ENCODE measurements at places on chromosomes 16 and 17.

- no peak for DNase-seq
Measured at GRCh38 chr17:78717431-78717980, 64.6 kb downstream of the CYTH1 start.

- DNase-seq, result no peak
Measured at GRCh38 chr17:78939615-78940014, 14.4 kb upstream of the TIMP2 start.

DNA sequence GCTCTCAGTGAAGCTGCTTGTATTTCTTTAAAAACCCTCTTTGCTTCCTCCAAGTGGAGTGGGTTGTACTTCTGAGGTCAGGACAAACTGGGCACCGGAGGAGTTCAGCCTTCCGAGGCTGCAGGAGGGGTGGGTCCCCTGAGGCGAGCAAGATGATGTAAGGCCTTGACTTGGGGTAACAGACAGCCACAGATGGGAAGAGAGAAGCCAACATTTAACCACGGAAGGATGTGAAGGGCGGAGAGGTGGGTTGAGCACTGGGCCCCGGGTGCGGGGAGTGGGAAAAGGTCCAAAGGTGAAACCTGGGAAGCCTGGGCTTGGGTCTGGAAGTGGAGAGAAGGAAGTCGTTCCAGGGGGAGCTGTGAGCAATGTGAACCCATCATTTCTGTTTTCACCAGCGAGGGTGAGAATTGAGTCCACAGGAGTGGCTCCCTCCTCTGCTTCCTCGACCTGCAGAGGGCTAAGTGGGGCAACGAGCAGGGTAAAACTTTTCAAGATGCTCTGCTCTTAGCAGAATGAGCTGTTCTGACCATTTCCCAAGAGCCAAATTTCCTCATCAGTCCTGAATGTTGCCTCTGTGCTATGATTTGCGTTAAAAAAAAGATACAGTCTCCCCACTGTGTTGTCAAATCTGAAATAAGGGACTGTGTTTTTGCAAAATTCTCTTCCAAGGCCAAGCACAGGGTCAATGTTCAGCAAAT lies 137.7 kb upstream of the CRHR1 start:
- no peak for DNase-seq

- DNase-seq, result no peak
Measured at GRCh38 chr16:50521246-50521900, 26.8 kb upstream of the NKD1 start.

DNA sequence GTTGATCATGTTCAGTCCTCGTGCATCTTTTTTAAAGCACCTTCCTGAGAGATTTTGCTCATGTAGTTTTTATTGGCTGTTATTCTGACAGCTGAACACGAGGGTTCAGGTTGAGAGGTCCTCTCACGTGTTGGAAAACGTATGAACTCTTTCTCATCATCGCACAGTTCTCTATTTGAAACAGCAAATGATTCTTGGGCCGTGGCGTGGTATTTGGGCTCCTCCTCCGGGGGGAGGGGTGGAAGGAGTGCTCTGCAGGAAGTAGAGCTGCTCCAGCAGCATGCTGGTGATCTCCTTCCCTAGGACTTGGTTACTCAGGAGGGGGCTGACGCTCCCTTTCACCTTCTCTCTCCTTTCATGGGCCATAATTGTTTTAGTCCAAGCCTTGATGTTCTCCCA lies 70.4 kb downstream of the KSR1 start:
- DNase-seq, result no peak

- DNase-seq, result no peak
Measured at GRCh38 chr17:30556374-30557332, 79.4 kb downstream of the GOSR1 start.

DNA sequence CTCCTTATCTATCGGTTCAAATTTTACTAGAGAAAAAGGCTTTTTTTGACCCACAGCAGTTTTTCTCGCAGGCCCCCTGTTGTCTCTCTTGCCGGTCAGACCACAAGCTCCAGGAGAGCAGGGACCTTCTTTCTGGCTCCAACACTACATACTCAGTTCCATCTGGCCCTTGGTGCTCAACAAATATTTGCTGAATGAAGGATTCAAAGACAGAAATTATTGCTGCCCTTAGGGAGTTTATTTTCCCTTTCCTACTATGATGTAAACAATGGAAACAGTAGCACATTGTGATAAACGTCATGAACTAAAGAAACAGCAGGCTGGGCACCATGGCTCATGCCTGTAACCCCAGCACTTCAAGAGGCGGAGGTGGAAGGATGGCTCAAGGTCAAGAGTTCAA lies 59.0 kb upstream of the ATP2A3 start:
- no peak for DNase-seq

- no peak for DNase-seq
Measured at GRCh38 chr17:1797323-1797722, 32.4 kb downstream of the SMYD4 start.

DNA sequence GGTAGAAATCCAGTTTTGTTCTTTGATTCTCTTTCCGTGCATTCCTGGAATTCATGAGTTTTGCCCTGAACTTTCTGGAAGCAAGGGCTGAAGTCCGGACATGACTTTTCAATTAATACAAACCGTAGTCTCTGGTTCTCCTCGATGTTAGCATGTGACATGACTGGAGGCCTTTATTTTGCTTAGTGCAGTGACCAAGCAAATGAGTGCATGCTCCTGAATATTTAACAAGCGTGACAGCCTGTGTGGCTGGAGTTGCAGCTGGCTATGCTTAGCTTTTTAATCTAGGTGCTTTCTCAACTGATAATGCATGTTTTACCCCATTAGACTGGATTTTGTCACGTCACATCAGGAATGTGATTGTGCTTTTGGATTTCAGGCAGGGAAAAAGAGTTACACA lies 302.1 kb downstream of the MAP2K6 start:
- DNase-seq, result peak; percentile 14

DNA sequence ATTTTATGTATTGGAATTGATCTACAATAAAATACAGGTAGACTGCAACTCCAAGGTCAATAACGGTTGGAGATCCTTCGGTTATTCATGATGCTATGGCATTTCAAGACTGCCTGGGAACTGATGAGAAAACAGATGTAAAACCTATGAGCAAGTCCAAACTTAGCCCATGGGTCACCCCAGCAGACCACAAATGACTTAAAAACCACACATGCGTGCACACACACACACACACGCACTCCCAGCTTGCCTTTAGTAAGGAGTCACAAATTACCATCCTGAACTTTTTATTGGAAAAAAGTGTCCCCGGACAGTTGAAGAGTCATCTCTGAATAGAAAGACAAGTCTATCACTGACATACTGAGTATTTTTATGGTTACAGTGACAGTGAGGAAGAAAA lies 26.7 kb downstream of the TRIM25 start:
- DNase-seq, result no peak

- no peak for DNase-seq
Measured at GRCh38 chr17:63178530-63178929, 212.5 kb downstream of the TANC2 start.

DNA sequence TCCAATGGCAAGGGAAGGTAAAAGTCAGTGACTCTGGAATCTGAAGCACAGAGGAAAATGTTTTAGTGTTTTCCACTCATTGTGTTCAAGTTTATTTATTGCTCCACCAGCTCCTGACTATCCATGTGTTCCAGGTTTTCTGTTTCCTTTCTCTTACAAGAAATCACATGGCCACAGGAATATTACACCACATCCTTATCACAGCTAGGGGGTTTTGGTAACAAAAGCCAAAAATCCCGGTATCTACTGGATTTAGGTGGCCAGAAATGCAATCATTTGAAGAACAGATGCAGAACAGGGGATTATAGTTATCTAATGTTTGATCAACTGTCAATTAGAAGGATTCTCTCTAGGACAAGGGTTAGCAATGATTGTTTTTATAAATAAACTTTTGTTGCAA lies 47.9 kb downstream of the STH start:
- DNase-seq, result no peak

- no peak for DNase-seq
Measured at GRCh38 chr17:34542700-34543336, 36.6 kb upstream of the TMEM132E start.

DNA sequence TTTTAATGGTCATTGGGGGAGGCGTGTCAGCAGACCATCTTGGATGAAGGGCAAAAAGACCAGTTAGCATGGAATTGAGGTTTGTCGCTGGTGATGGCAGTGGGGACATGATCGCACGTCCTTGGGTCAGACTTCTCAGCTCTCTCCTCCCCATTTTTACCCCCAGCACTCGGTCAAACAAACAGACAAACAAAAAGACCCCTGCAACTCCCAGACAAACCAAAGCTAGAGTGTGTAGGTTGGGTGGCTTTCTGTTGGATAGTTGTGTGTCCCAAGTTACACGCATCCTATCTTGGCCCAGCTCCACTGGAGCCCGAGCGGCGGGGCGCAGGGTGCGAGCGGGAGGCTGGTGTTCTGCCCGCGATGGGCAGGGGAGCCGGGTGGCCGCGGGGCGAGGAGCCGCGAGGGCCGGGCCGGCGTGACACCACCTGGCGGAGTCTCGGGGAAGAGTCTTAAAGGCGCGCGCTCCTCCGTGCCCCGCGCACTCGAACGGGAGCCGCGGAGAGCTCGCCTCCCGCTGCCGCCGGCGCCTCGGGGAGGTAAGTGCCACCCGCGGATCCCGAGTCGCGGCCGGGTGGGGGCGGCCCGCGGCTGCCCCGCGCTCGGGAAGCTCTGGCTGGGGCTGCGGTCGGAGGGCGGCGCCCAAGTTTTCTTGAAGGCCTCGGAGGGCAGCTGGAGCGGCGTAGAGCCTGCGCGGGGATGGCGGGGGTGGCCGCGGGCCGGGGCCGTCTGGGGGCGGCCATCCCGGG lies 18.5 kb upstream of the NTN1 start:
- no peak for DNase-seq

DNA sequence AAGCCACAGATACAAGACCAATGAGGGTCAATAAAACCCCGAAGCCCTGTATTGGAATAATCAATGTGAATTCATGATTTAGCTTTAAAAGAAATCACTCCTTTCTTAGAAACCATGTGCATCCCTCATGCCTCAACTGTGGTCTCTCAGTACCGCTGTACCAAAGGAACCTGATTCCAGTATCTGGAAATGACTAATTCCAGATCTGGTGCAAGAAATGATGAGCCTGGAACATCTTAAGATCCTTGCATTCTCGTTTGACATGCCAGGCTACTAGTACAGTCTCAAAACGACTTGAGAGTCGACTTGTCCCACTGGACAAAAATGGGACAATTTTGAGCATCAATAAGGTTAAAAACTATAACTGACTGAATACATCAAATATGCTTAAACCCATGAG lies 21.2 kb downstream of the USP31 start:
- DNase-seq, result no peak

DNA sequence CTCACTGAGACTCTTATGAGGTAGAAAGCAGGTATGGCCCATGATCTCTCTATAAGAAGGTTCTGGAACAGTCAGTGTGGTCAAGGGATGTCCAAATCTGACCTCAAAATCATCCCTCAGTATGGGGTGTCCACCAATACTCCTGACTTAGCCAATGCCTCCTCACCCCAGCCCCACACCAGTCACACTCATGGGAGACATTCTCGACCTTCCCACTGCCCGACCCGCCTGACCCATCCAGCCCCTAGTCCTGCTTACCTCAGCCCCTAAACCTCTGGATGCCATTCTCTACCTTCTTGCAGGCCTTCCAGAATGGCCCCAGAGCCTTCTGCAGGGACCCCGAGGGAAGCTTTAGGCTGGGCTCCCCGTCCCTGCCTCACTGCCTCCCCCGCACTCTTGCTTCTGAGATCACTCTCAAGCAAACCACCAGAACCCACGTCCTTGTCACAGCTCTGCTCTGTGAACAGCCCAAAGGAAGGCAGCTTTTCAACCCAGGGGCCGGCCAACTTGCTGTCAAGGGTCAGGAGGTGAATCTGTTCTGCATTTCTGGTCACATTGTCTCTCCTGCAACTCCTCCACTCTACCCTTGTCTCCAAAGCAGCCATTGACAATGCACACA lies 44.9 kb upstream of the RBFOX3 start:
- DNase-seq, result no peak

DNA sequence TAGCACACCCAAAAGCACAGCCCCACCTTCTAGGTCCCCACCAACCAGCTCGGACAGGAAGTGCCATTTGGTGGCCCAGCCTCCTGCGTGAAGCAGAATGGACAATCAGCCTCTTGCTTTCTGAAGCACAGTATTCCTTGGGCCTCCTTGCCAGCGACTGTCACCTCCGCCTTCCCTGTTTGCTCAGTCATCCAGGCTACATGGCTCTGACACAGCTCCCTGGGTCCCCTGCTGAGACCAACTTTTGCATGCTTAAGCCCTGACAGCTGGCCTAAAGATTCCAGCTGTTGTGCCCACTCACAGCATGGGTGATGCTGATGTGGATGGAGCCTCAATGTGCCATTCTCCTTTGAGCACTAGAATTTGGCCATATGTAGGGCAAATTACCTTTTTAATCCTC lies 4.5 kb upstream of the CACNG5 start:
- no peak for DNase-seq

GRCh38 chr16:5075637-5076036 lies 4.0 kb downstream of the ALG1 start:
- no peak for DNase-seq

DNA sequence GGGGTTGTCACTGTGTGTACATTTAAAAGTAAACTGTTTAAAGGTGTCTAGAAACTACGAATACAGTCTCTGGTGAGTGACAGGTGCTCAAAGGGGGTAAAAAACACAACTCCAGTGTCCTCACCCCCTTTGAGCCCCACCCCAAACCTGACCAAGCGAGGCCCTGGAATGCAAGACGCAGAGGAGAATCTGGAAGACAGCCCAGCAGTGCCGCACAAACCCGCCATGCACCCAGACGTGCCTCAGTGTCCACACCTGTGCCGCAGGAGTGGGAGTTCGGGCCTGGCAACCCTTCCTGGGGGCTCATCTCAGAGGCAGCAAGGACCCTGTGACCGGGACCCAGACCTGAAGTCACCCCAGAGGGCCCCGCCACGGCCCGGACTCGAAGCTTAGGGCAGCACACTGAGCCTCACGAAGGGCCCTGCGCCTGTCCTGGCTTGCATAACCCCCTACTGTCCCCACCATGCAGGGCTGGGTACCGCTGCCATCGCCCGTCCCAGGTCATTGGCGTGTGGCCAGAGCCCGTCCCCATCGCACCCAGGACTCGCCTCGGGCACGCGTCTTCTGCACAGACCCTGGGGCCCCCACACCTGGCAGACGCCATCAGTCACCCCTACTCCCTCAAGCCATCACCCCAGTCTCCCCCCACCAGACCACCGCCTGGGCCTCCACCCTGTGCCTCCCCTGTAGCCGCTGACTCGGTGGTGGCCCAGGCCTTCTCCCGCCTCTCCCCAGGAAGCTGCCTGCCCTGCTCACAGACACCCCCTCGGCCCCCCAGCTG lies 33.0 kb upstream of the ZC3H18 start:
- DNase-seq, result no peak

GRCh38 chr17:7894226-7894625 lies 5.6 kb downstream of the CHD3 start:
- no peak for DNase-seq

All from amniotic stem cell (primary cell).